Right lobe of liver (tissue), 6 donors: ENCODE measurements at places on chromosomes 6 and 20. TPM values are rescaled to one million over a fixed set of nuclear protein-coding genes. Genes with fewer than 3 reads are reported as not detected.
A peak's percentile ranks its signal among the peaks of the same experiment; 100 is the strongest.

PNLDC1 gene
- total RNA-seq: not detected

MTFR2 gene
- not detected for total RNA-seq

PLN gene
- total RNA-seq: not detected

RAB44 gene
- 0.07 TPM for total RNA-seq

HCK gene
- total RNA-seq: 7.7 TPM

HEY2 gene
- total RNA-seq: 2.2 TPM

HCRTR2 gene
- not detected for total RNA-seq

TDP2 gene
- 29.3 TPM for total RNA-seq

RBPJL gene
- total RNA-seq: not detected

STMND1 gene
- not detected for total RNA-seq

FAM162B gene
- not detected for total RNA-seq

SIRPD gene
- total RNA-seq: not detected

TLDC2 gene
- not detected for total RNA-seq

PYGB gene
- total RNA-seq: 8.7 TPM

CCDC170 gene
- total RNA-seq: 0.86 TPM

DNA sequence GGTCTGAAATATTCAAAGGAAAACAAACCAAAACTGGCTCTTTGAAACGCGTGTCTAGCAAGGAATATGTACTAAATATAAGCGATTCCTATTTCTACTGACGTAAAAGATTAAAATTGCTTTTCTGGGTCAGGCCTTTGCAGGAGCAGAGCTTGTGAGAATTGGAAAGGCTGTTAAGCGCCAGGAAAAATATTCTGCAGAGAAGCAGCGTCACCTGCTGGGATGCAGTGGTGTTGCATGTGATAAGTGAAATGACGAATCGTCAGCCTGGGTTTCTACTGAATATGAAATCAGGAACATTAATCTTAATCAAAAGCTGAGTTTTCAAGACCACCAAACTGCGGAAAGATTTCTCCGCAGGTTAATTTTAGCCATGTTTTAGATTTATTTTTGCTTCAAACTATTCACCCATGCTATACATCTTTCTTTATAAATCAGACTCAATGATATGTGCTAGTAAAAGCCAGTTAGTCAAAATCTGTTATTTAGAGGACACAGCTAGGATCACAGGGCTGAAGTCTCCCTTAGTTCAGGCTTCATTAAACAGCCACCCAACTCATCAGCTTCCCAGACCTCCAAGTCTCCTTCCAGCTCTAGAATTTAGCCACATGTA is 67.4 kb downstream of the ALDH8A1 start:
- DNase-seq: no peak

DNA sequence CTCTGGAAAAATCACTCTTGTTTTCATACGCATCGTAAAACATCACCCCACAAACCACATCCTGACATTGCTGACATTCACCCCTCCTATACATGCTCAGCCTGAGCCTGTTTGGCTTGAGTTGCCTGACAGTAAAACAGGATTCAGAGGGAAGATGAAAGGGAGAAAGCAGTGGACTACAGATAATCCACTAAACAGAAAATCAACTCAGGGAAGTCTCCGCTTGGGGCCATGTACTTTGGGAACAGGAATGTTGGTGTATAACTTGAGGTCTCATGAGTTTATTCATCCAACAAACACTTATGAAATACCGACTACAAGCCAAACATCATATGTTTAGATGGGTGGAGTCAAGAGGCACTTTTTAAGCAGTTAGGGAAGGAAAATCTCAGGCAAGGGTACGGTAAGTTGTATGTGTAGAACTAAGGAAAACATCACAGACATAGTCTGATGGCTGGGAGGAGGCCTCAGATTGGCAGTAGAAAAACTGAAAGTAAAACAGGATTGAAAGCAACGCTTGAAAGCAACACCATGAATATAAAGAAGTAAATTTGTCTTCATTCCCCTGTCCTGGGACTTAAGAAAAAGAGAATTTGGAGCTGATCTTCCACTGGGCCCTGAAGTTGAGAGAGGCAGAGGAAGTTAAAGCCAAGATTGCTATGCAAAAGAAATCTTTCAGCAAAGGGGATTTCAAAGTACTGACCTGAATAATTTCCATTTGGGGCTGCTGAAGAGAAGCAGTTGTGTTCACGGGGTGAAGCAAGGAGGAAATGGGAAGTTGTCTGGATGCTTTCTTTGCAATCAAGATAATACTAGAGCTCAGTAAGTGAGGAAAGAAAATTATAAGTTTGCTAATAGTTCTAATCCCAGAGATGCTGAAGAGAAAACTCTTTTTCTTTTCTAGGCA is 28.8 kb downstream of the PDE7B start:
- DNase-seq: no peak

DNA sequence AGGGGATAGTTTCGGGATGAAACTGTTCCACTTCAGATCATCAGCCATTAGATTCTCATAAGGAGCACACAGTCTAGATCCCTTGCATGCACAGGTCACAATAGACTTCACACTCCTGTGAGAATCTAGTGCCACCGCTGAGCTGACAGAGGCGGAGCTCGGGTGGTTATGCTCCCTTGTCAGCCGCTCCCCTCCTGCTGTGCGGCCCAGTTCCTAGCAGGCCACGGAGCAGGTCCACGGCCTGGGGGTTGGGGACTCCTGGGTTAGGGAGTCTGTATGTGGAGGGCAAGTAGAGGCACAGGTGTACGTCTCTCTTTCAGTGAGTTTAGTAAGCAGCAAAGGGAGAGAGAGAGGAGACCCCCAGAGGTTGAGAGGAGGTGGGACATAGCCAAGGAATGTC is 30.5 kb upstream of the MDFI start:
- no peak for DNase-seq

DNA sequence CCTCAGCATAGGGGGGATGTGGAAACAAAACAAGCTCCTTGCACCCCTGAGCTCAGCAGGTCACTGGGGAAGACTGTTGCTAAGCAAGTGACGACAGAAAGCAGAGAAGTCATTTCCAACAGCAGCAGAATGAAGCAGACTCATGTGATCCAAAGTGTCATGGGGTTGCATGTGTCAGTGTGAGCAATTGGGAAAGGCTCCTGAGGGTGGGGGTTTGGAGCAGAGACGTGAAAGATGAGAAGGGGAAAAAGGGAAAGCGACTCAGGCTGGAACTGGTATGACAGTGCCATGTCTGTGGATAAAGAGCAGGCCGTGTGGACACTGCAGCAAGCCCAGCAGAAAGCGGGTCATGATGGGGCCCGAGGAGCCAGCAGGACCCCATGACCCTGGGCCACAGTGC is 363.9 kb downstream of the PREX1 start:
- DNase-seq: no peak

- DNase-seq: no peak
Measured at GRCh38 chr20:24437196-24438082, 32.0 kb upstream of the SYNDIG1 start.

DNA sequence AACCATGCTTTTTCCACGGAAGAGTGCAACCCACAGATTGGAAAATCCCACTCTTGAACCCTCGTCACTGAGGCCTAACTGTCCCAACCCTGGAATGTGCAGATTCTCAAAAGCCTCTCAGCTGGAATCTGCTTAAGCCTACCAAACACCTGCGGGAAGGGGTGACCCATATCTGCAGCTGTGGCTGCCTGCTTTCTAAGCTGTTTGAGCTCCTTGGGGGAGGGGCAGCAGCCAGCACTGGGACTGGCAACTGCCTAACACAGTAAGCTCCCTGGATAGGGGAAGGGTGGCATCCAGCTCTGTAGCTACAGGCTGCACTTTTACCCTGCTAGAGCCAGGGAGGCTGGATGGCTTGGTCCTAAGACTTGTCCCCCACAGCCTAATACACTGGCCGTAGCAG is 579.6 kb downstream of the COL12A1 start:
- no peak for DNase-seq

- no peak for DNase-seq
Measured at GRCh38 chr6:15359335-15359862, 113.5 kb downstream of the JARID2 start.

- no peak for DNase-seq
Measured at GRCh38 chr6:100998111-100998510, 117.0 kb upstream of the ASCC3 start.

DNA sequence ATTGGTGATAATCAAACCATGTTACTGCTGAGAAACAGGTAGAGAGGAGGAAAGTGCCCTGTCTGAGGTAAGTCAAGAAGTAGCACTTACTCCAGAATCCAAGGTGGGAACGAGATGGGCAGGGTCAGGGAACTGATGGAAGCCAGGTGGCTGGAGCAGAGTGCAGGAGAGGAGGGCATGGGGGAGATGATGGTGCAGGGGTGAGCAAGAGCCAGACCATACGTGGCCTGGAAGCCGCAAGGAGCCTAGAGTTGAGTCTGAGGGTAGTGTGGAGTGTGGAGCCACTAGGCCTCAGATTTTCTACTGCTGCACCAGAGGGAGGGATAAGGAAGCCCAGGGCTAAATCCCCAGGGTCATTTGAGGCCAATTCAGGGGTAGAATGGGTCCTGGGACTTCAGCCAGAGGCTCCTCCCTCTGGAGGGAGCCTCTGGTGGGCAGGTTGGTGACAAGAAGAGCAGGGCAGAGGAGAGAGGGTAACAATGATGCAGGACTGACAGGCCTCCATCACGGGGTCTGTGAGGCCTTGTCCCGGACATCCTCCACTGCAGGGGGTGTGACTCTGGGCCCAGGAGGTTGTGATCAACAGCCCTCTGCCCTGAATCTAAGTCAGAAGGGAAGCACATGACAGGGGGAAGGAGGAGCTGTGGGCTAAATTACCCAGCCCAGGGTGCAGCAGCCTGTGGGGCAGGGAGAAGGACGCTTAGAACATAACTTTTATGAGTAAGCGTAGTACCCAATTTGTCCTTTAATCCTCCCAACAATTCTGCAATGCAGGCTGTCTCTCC is 28.7 kb downstream of the COX4I2 start:
- peak; percentile 56 for DNase-seq

- no peak for DNase-seq
Measured at GRCh38 chr6:155013457-155013876, 18.4 kb downstream of the TIAM2 start.

- no peak for DNase-seq
Measured at GRCh38 chr6:37320646-37321045, 33.1 kb upstream of the RNF8 start.

GRCh38 chr6:27156874-27157458 is 90.5 kb upstream of the PRSS16 start:
- no peak for DNase-seq

DNA sequence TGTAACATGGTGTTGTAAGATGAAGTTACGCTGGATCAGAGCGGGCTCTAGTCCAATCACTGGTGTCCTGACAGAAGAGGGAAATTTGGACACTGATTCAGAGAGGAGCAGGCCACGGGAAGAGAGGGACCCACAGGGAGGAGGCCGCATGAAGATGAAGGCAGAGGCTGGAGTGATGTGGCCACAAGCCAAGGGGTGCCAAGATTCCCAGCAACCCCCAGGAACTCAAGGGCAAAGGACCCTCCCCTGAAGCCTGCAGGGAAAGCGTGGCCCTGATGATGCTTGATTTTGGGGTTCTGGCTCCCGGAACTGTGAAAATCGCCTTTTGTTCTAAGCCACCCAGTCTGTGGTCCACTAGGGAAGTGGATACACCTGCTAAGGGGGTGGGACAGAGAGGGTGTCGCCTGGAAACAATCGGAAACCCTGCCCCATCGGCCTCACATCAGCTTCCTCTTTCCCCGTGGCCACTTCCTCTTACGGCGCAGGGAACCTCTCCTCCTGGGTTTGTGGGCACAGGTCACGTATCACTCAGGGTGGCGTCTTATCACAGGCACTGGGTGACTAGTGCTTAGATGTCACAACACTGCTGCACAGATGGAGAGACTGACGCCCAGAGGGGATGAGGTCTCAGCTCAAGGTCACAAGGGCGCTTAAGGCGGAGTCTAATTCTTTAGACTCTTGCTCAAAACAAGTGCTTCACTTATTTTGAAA is 58.0 kb downstream of the SULF2 start:
- DNase-seq: peak; percentile 79

- DNase-seq: no peak
Measured at GRCh38 chr6:87049779-87050178, 45.1 kb downstream of the CGA start.

- DNase-seq: no peak
Measured at GRCh38 chr6:20266851-20267608, 54.8 kb upstream of the MBOAT1 start.

DNA sequence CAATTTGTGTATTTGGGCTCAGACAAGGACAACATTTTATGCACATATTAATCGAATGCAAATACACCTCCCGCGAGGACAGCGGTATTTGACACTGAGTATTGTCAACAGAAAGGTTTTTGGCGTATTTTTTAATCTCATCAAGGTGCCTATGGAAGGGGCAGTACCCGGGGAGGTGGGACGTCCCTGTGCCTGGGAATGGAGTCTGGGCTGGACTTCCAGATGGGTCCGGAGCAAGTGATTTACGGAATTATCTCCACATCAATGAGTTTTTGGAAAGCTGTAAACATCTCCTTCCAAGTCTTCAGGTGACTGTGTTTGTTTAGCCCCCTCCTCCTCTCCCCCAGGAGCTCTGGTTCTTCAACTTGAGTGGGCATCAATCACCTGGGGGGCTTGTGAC is 39.8 kb downstream of the PRR18 start:
- no peak for DNase-seq

- no peak for DNase-seq
Measured at GRCh38 chr20:8744228-8744844, 324.6 kb upstream of the PLCB4 start.

GRCh38 chr6:39203436-39204159 is 25.7 kb downstream of the KCNK5 start:
- DNase-seq: no peak

DNA sequence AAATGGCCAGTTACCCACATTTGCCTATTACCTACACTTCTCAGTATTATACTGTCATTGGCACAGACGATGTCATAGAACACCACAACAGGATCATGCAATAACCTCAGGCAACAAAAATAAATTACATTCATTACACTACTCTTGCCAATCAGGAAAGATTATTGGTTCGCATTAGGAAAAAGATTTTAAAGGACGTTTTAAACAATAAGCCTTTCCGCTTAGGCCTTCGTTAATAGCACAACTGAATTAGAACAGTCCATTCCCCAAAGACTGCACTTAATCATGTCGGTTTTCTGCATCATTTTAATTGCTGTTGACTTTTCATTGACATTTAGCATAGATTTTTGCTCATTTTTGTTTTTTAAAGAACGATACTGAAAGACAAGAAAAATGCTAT is 912 bp upstream of the SENP6 start:
- no peak for DNase-seq

GRCh38 chr20:4795394-4795793 is 73.7 kb downstream of the PRND start:
- no peak for DNase-seq
